NCI-H2107 (cell line): ENCODE measurements at places on chromosomes 3 and 15.

- no peak for DNase-seq
Observed at GRCh38 chr3:136690599-136690998, 61.6 kb downstream of the STAG1 start.

GRCh38 chr15:78927077-78927790 is 17.6 kb downstream of the CTSH start:
- no peak for DNase-seq

DNA sequence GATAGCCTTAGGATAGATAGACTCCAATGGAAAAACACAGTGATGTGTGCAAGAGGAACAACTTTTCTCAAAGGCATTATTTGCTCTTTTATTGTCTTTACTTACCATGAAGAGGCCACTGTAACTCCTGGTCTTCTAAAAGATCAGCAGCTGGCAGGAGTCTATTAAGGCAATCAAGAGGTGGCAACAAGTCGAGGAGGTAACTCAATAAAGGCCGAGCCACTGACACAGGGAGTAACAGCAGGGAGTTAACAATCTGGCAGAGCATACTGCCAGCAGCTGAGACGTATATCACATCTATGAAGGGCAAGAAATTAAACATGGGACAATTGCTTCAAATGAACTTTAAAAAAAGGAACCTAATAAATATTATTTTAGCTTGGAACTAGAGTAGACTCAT is 106.2 kb downstream of the HERC1 start:
- no peak for DNase-seq

GRCh38 chr3:125179143-125179883 is 33.2 kb downstream of the SLC12A8 start:
- no peak for DNase-seq

DNA sequence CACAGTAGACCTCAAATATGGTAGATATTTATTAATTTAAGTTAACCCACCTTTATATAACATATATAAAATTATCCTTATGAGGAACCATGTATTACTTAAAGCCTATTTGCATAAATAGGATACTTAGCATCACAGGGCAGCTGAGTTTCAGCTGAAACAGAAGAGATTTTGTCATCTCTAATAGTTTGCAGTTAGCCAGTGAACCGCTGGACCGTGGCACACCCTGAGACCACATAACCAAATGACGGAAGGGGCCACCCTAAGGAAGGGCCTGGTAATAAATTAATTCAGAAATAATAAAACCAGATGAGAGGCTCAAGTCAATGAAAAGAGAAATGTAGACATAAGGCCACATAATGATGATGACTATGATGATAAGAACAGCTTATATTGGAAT is 107.7 kb downstream of the MYO5A start:
- no peak for DNase-seq

DNA sequence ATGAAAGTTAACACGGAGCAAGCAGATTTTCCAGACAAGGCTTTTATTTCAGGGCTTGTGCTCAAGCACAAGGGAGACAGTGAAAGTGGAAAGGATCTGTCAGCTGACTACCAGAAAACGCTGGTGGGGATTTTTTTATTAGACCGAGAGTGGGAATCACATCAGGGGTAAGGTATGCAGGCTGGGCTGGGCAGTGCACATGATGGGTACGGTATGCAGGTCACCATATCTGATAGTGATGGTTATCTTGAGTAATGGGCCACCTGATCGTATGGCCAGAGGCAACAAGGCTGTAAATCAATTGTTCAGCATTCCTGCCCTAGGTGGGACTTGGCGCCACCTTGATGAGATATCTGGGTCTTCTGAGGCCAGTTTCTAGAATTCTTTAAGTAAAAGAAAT is 36.9 kb upstream of the PIAS1 start:
- no peak for DNase-seq

DNA sequence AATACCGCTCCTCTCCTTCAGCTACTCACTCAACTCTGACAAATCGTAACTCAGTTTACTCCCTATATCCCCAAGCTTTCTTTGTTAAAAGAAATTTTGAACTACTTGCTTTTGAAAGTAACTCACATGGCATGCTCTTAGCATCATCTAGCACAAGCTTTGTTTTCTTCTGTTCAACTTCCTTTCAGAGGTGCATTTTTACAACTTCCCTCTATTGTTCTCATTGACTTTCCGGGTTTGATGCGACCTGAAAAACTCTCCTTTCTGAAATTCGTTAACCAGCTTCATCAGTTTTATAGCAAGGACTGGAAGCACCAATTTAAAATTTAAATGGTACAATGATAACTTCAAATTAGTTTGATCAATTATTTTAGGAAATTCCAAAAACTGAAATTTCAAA is 629.5 kb upstream of the TGFBR2 start:
- DNase-seq: no peak

GRCh38 chr3:192864941-192865340 is 52.7 kb downstream of the MB21D2 start:
- DNase-seq: no peak

GRCh38 chr3:169390271-169390670 is 273.2 kb downstream of the MECOM start:
- no peak for DNase-seq

DNA sequence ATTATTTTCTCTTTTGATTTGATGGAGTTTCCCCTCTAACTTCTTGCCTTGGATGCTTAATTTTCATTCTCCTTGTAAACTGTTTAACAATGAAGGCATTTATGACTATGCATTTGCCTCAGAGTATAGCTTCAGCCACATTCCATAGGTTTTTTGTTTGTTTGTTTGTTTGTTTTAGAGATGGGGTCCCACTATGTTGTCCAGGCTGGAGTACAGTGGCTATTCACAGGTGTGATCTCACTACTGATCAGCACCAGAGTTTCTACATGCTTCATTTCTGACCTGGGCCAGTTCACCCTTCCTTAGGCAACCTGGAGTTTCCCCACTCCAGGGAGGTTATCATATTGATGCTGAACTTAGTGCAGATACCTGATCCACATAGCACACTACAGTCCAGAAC is 4.1 kb downstream of the SECISBP2L start:
- no peak for DNase-seq

DNA sequence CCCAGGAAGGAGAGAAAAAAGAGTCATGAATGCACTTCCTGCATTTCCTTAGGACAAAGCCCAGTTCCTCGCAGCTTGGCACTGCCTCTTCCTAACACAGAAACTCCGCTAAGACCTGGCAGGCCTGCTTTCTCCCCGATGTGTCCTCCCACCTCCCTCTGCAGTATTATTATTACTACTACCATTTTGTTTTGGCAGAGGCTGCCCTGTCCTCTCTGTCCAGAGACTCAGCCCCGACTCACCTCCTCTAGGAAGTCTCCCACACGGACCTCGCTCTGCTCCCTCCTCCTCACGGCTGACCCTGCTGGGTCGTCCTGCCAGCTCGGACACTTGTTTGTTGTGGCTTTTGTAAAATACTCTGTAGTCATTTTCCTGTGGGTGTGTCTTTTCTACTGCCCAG is 107.2 kb upstream of the HACD2 start:
- DNase-seq: no peak

DNA sequence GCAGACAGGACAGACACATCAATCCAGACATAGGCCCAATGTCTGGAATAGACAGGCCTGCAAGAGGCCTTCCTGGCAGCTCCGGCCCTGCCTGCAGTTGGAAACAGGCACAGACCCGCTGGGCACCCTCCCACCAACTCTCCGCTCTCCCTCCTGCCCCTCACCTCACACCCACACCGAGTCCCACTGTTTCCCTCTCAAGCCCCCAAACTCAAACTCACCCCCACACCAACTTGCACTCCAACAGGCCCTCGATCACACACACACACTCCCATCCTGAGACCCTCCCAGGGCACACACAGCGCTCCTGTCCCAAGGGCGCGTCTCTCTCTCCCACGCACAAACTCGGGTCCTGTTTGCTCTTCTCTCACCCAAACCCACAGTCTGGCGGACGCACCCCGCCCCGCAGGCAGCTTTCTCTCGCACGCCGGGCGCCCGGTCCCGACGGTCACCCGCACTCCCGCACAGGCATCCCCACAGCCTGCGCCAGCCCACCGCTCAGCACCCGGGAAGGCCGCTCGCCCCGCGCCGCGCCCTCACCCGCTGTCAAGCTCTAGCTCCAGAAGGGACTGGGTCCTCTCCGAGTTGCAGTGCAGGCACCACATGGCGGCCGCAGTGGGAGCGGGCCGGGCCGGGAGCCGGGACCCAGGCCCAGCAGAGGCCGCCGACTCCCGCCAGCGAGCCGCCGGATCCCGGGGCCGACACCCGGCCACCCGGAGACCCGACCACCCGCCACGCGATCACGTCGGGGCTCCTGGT is 106.2 kb downstream of the IQSEC1 start:
- no peak for DNase-seq

- no peak for DNase-seq
Observed at GRCh38 chr3:4752201-4753072, 226.8 kb upstream of the BHLHE40 start.

GRCh38 chr3:9627901-9628633 is 21.2 kb upstream of the MTMR14 start:
- no peak for DNase-seq

DNA sequence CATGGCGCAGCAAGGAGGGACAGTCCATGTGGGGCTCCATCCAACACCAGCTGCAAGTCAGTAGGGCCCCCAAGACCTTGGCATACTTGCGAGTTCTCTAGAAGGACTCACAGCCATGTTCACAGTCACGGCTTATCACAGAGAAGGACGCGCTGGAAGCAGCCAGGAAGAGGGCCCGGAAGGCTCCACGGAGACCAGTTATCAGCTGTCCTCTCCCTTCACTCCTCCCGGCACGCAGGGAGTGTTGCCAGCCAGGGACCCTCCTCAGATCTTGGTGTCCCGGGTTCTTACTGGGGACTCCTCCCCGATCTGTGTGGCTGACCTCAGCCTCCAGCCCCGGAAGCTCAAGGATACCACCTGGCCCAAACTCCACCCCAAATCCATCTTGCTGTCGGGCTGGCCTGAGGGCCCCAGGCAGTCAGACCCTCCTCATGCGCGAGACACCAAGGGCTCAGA is 68.0 kb downstream of the SLTM start:
- no peak for DNase-seq

GRCh38 chr3:30455840-30456239 is 150.6 kb upstream of the TGFBR2 start:
- no peak for DNase-seq

DNA sequence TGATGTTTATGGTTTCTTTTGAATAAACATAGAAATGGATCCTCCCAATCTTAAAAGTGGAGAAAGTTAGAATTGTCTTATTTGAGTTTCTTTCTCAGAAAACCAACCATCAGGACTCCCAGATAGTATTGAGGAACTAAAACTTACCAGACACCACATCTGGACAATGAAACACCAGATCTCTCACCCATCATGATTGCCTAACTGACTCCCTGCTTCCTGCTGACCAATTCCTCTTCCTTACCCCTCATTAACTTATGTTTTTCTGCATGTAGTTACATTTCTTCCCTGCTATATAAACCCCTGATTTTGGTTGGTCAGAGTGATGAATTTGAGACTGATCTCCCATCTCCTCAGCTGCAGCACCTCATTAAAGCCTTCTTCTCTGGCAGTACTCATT is 242.0 kb upstream of the SETMAR start:
- no peak for DNase-seq

DNA sequence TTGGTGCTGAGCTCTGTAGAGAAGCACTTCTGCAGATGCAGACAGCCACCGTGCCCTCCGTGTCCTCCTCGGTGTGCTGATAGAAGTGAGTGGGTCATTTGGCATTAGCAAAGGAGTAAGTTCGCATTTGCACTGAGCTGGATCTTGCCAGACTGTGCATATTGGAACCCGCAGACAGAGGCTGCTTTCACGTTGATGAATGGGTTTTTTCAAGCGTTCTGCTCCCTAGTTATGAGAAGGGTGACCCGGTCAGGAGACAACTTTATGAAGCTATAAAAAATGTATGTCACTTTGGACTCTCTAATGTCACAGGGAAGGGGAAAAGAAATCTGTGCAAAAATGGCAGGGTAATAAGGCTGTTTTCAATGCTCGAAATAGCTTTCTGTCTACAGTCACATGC is 739.4 kb downstream of the MCTP2 start:
- DNase-seq: no peak

DNA sequence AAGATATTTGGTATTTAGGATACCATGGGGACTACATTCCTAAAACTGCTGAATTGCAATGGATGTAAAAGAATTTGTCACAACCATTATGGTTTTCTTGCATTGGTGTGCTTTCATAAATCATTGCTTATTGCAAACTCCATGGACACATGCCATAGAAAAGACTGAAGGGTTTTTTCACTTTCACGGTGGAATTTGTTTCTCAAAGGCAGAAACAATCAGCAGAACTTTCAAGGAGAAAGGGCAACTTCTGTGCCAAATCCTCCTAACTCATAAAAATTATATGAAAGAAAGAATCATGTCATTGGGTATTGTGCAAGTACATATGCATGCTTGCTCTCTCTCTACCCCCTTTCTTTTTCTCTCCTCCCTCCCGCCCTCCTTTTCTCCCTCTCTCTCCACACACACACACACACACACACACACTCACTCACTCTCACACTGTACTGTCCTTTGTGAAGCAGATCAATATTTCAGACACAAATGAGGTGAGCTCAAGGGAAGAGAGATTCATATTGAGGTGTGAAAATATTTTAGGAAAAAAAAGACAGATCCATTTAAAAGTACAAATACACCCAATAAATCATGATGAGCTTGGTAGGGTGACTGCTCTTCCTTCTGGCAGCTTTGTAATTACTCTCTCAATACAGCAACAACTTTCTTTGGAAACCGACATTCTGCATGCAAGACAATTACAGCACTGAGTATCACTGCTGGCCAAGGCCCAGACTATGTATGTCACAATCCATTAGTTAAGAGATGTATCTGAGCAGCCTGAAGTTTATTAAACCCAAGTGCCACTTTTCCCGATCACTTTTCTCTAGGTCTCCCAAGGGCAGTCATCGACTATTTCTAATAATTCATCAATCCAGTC is 492.6 kb downstream of the TUSC7 start:
- DNase-seq: no peak

- DNase-seq: no peak
Observed at GRCh38 chr3:44108481-44108880, 133.2 kb upstream of the TOPAZ1 start.

DNA sequence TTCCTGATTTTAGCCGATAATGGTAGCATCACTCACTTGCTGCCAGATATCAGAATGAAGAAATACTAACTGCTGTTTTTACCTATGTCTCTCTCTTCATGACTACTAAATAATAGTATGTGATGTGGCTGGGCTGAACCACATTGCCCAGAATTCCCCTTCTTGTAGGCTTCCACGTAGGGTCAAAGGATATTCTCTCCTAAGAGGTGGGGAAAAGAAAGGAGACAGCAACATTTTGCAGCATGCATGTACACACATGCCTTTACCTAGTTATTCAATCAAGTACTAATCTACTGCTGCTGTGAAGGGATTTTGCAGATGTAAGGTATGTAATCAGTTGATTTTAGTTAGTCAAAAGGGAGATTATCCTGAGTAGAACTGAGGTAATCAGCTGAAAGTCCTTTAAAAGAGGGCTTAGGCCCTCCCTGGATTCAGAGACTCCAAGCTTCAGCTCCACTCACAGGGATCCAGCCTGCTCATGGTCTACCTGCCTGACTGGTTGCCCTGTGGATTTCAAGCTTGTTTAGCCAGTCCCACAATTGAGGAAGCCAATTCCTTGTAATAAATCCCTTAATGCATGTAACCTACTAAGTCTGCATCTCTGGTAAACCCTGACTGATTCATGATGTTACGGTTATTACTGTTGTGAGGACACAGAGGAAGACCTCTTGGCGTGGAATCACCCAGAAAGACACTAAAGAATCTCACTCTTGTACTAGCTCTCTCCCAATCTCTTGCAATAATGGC is 20.4 kb downstream of the PLD1 start:
- no peak for DNase-seq

GRCh38 chr3:50559702-50560101 is 7.8 kb downstream of the C3orf18 start:
- DNase-seq: no peak
